ENCODE measurements at places on chromosomes 7 and 10.
A peak's percentile ranks its signal among the peaks of the same experiment; 100 is the strongest.

DNA sequence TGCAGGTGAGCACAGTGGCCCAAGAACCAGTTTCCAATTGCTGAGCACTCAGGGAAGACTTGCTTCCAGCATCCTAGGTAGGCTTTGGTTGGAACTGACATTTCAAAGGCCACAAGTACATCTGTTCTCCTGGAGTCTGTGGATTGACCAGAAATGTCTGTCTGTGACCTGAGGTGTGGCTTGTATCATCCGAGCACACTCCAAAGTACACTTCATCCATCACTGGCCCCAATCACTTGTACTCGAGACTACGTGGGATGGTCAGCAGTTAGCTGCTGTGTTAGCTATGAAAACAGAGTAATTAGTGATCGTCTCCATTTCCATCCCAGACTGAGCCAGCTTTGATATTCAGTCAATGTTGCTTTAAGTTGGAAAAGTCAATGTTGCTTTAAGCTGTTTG lies 45.0 kb downstream of the MKI67 start:
- DNase-seq = no peak

GRCh38 chr10:70761031-70761601 lies 24.1 kb downstream of the TBATA start:
- DNase-seq = no peak

- no peak for DNase-seq
Observed at GRCh38 chr10:73073627-73074026, 23.0 kb downstream of the P4HA1 start.

DNA sequence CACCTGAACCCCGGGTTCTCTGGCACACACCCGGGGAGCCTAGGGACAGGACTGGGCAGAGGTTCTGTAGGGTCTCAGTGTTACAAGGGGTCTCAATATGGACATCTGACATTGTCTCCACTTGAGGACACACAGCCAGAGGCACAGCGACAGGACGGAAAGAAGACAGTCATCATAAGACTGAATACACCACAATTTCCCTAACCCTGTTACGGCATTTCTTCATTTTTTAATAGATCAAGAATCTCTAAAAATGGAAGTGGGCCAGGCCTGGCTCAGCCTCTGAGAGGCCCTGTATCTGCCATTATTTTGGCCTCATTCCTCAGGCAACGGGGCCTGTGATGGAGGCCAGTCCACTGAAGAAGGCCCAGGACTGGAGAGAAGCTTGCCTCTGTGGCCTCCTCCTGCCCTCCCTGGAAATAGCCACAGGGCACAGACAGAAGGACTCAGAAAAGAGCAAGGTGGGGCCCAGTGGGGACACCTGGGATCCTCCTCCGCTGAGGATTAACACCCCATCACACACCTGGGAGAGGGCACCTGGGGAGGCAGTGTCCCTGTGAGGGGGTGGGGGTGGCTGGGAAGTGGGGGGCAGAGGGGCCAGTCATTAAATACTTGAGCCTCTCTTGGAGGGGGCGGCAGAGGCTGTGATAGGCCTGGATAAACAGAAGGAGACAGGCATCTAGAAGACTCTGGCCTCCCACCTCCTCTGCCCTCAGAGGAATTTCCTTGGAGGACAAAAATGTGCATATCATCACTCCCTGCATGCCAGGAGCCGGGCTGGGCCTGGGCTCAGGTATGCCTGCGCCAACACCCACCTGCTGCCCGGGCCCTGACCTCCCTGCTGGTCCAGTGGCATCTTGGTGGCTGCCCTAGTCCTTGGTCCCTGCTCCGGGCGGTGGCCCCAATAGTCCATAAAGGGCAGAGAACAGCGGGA lies 8.0 kb downstream of the SPOCK2 start:
- no peak for DNase-seq

- DNase-seq = no peak
Observed at GRCh38 chr7:135454060-135454459, 55.8 kb downstream of the CNOT4 start.

GRCh38 chr10:128150045-128150493 lies 23.8 kb upstream of the MKI67 start:
- no peak for DNase-seq

DNA sequence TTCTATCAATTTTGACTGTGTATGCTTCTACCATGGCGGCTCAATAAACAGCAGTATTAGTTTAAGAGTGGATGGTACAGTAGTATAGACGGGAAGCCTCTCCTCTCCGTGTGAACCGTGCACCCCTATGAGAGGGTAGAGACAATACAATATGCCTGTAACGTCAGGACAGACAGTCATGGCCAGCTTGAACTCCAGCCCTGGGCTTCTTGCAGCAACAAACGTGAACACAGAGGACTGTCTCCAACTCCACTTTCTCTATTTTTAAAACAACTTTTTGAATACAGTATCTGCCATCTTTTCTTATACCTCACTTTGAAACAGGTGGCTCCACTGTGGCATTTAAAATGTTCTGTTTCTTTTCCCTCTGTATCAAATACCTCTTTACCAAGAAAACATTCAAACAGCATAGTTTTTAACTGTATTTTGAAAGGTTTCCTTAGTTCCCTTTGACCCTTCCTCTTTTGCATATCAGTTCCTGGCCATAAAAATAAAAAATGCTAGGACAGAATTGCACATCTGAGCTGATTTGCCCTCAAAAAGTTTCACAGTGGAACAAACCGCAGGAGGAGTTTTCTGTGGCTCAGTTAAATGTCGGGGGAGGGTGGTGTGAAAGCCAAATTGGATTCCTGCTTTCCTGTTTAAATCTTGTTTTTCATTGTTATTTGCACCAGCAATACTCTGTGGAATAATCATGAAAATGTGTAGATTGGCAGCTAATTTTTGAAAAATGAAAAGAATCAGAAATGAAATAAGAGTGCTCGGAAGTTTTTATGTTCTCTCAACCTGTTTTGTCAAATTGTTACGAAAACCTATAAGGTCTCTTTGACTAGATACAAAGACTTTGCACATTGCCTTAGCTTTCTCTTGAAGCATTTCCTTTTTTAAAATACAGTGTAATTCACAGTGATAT lies 8.0 kb downstream of the IKZF1 start:
- peak; percentile 78 for DNase-seq

GRCh38 chr10:103397191-103397825 lies 882 bp downstream of the PDCD11 start:
- DNase-seq = no peak

- DNase-seq = no peak
Observed at GRCh38 chr10:62723375-62723774, 81.1 kb upstream of the ADO start.

GRCh38 chr10:119655566-119656001 lies 4.4 kb downstream of the BAG3 start:
- DNase-seq = no peak

DNA sequence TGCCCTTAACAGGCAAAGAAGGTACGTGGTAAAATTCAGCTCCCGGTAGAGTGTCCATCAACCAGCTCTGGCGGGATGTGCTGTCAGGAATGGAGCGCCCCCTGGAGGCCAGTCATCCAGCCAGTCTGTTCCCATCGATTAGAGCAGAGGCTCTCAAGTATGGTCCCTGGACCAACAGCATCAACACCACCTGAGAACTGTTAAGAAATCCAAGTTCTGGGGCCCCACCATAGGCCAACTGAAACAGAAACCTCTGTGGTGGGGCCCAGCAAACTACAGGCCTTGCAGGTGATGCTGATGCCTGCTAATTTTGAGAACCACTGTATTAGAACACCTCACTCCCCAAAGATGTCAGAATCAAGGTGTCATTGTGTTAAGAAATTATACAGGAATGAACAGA lies 109.2 kb downstream of the DPY19L1 start:
- DNase-seq = no peak

GRCh38 chr7:32761451-32762205 lies 129.9 kb downstream of the KBTBD2 start:
- DNase-seq = no peak

- no peak for DNase-seq
Observed at GRCh38 chr7:74572301-74572979, 85.1 kb upstream of the GTF2I start.
